ENCODE measurements at places on chromosomes 11 and 22. TPM values are rescaled to one million over a fixed set of nuclear protein-coding genes. Genes with fewer than 3 reads are reported as not detected.

GRCh38 chr11:94681140-94681539, 87.0 kb upstream of the AMOTL1 start:
- no peak for DNase-seq

GRCh38 chr11:35160902-35161597, 22.1 kb downstream of the CD44 start:
- DNase-seq: no peak

DNA sequence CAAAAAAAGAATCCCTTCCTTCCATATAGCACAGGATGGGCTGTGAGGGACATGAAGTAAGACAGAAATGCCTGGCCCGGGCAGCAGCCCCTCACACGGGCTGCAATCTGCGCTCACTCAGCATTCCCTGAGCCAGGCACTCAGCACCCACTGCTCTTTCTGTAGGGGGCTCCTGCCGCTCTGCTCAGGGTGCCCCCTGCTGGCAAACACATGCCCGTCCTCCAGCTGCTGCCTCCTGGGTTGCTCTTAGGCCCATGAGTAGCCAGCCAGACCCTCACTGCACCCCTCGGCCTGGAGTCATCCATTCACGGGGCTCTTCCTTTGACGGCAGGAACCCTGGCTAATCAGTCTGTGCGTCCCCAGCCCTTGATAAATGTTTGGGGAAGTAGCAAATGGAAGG, 6.9 kb downstream of the MCAT start:
- peak; percentile 32 for DNase-seq

GRCh38 chr22:19621373-19622060, 92.8 kb upstream of the SEPTIN5 start:
- DNase-seq: no peak

GRCh38 chr11:119650251-119650650, 78.7 kb downstream of the NECTIN1 start:
- DNase-seq: peak; percentile 37

- DNase-seq: no peak
These were observed 175.5 kb downstream of the TBC1D22A start for GRCh38 chr22:46937939-46938338.

The OR51I1 gene
- not detected for total RNA-seq

The GRAMD1B gene
- 3.2 TPM for total RNA-seq

The SCGB1A1 gene
- total RNA-seq: not detected

The ALG8 gene
- 63.4 TPM for total RNA-seq

DNA sequence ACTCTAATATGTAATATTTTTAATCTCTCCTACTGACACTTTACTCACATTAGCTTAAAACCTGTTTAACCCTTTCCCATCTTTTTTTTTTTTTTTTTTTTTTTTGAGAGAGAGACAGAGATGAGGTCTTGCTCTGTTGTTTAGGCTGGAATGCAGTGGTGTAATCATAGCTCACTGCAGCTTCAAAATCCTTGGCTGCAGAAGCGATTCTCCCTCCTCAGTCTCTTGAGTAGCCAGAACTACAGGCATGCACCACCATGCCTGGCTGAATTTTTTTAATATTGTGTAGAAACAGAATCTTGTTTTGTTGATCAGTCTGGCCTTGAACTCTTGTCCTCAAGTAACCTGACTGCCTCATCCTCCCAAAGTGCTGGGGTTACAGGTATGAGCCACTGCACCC, 37.3 kb downstream of the PAMR1 start:
- DNase-seq: no peak

All from PC-9 (cell line).